Stimulated activated CD8-positive, alpha-beta memory T cell treated with anti-CD3 and anti-CD28 coated beads, Interleukin-4, amount 100 ng/mL, for 4 hours (primary cell): ENCODE measurements at places on chromosomes 11 and 22.

DNA sequence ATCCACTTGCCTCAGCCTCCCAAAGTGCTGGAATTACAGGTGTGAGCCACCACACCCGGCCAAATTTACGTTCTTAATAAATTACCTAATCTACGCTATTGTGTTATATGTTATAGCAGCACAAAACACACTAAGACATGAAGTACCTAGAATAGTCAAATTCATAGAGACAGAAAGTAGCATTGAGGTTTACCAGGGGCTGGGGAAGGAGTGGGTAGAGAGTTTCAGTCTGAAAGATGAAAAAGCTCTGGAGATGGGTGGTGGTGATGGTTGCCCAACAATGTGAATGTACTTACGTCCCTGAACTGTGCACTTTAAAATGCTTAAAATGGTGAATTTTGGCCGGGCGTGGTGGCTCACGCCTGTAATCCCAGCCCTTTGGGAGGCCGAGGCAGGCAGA lies 65.7 kb upstream of the NUP50 start:
- DNase-seq = no peak

GRCh38 chr11:80603472-80603871 lies 1162.6 kb upstream of the TENM4 start:
- DNase-seq = no peak

DNA sequence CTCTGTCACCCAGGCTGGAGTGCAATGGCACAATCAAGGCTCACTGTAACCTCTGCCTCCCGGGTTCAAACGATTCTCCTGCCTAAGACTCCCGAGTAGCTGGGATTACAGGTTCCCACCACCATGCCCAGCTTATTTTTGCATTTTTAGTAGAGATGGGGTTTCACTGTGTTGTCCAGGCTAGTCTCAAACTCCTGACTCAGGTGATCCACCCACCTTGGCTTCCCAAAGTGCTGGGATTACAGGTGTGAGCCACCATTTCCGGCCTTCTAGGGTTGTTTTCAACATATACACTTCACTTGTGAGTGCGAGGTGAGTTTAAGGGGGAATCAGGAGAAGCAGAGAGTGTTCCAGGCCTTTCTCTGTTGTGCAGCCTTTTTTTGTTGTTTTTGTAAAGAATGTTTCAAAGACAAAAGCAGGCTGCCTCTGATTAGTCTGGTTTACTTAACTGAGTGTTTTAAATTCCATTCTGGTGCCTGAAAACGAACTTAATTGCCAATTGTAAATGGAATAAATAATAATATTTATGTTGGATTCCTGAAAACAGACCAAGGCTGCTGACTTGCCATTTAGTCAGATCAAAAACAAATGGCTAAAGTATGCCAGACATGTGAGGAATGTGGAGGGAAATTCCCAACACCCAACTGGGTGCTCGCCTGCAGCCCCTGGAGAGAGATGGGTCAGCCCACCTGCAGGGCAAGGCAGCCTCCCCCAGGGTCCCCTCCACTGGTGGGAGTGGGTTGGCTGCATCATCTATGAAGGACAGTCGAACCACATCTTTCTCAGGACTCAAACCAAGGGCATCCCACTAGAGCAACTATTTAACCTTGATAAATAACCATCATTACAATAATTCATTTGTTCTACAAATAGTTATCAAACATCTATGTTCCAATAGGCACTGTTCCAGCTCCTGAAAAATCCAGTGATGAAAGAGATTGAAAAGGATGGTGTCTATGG lies 4.6 kb upstream of the RANGAP1 start:
- DNase-seq = no peak

- no peak for DNase-seq
These were observed 18.9 kb downstream of the ADAMTS15 start for GRCh38 chr11:130467116-130467900.
